ENCODE measurements at places on chromosomes 7 and 10.
A peak's percentile ranks its signal among the peaks of the same experiment; 100 is the strongest.

DNA sequence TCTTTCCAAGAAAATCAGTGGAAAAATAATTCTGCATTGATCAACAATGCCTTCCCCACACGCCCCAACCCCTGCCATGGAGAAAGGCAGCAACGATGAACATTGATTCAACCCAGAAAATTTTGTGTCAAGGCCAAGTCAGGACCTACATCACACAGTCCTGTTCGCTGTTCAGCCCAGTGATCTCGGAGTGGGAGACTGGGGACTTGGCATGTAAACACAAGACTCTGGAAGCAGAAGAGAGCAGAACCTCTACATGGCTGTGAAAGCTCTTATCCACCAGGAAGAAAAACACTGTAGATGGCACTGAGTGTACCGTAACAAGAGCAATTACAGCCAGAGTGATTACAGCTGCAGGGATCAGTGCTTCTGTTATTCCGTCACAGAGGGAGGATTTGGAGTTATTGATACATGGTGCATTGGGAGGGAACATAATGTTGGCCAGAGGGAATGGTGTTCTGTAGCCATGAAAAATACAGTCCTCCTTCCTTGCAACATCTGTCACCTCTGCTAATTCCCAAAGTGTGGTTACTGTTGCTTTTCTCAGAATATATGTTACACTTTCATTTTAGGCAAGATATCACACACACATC lies 136.6 kb downstream of the IQUB start:
- DNase-seq = no peak

DNA sequence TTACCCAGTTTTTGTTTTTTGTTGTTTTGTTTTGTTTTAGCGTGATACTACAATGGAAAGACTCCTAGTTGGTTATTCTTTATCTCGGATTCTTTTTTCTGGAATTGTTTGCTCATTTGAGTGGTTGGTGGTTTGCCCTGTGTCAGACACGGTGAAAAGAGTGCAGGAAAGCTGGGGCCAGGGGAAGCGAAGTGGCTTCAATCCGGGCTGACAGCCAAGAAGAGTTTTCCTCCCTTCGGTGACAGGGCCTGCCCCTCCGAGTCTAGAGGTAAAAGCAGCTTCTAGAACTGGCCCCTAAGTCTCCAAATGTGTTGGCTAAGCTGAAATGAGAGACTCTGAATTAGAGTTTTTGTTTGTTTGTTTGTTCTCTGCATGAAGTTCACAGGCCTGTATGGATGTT lies 5.7 kb upstream of the AP5Z1 start:
- DNase-seq = no peak

DNA sequence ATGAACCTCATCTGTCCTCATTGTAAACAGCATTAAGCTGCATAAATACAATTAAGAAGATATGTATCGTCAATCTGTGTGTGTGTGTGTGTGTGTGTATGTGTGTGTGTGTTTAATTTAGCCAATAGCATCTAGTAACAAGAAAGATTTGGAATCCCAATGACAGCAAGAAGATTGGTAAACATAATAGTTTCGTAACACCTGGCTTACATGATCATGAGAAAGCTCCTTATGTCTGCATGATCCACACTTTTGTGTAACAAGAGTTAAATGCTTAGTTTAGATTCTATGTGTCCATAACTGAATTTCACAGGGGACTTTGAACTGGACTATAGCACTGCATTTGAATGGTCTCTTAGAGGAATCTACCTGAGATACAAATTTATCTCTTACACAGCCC lies 191.0 kb upstream of the BET1 start:
- no peak for DNase-seq

DNA sequence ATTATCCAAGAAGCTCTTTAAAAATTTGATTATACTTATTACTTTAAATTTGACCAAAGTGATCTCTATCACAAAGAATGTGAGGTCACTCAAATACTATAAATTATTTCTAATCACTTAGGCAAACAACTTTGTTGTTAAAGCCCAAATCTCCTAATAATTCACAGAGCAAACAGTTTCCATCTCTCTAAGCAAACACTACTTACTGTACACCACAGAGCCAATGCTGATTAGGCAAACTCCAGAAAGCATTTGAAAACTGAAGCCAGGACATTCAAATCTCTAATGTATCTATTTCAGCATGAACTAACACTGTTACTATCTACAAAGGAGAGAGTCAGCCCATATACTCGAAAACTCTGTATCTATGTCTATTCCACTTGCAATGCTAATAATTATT lies 107.1 kb downstream of the RNF32 start:
- DNase-seq = no peak

DNA sequence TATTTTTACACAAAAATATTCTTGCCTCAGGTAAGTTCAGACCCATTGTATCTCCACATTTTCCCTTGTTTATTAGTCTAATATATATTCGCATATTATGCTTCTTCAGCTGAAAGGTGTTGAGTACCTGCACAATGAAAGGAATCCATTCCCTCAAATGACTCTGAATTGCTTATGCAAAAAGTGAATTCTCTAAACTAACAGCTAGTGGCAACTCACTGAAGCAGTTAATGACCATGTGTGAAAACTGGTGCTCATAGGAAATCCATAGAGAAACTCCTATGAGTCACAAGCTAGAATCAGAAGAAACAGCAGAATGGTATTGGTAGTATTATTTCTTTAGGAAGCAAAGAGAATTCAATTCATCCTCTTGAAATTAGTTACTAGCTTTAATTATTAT lies 33.5 kb upstream of the RNF148 start:
- no peak for DNase-seq

- DNase-seq = no peak
Measured at GRCh38 chr10:123249894-123250293, 95.7 kb downstream of the BUB3 start.

- DNase-seq = no peak
Measured at GRCh38 chr10:35409094-35409582, 72.8 kb downstream of the CCNY start.

DNA sequence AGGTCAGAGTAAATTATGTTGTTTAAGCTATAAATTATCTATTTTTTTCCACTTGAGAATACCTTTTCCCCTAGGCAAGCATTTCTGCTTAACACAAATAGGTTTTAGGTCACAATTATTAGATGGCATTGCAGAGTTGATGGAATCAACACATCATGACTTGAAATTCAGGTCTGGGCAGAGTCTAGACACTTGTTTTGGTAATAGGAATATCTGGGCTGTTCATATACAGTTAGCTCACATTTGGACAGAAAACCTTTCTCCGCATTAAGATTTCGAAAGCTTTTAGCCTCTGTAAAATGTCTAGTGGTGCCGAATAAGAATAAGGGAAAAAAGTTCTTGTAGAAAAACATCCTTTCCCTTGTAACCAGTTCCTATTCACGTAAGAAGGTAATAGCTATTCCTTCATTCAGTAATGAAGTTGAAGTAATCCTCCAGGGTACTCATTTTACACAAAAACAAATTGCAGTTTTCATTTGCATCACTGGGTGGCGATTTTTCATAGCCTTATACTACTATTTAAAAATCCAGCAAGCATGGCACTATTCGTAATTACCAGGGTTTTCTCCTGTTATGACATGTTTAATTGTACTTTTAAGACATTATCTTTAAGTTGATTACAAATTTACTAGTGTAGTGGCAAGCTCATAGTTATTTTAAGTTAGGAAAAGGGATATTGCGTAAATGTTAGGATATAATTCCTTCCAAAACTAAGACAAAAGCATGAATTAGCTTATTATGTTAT lies 37.0 kb downstream of the RPA3 start:
- DNase-seq = peak; percentile 81

- no peak for DNase-seq
Measured at GRCh38 chr7:7188091-7188490, 5.7 kb downstream of the C1GALT1 start.

GRCh38 chr7:26237035-26237807 lies 35.7 kb downstream of the CBX3 start:
- DNase-seq = no peak

- no peak for DNase-seq
Measured at GRCh38 chr10:112373912-112374338, at the start of gene ACSL5. TSS of gene ACSL5 (plus strand) at chr10:112374116. CDS start at chr10:112394947, 20,831 bp downstream.

DNA sequence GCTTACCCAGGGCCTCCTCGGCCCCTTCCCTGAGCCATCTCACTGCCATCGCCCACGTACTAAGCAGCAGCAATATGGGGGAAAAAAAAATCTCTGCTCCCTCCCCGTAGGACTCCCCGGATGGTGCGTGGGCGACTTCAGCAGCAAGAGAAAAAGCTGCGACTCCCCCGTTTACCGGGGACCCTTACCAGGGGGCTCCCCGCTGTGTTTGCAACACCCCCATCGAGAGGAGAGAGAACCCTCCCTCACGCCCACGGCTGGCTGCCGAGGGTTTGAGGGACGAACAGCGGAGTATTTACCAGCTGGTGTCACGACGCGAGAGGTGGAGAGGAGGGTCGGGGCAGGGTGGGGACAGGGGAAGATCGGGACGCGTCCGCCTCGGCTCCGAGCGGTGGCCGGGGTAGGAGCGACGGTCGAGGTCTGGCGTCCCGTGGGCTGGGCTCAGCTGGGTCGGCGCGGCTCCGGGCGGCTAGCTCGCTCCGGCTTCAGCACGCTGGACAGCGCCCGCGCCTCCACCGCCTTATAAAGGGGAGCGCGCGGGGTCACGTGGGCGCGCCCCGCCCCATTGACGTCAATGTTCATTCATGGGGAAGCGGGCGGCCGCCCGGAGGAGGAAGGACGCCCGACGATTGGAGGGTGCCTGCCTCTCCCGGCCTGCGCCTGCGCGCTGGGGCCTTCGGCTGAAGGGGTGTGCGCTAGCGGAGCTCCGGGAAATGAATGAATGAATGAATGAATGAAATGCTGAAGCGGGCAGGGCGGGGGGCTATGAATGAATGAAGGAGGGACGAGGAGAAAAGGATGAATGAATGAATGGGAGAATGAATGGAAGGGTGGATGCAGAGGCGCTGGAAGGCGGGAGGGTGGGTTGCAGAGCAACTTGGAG lies at the start of gene VGF:
Gene VGF, minus strand, starts transcription at position 495 of the 883 bp plus-strand sequence. CDS start 726 bp downstream, outside the sequence.
- peak; percentile 95 for DNase-seq

GRCh38 chr10:86334488-86335085 lies 32.0 kb downstream of the GRID1 start:
- no peak for DNase-seq

DNA sequence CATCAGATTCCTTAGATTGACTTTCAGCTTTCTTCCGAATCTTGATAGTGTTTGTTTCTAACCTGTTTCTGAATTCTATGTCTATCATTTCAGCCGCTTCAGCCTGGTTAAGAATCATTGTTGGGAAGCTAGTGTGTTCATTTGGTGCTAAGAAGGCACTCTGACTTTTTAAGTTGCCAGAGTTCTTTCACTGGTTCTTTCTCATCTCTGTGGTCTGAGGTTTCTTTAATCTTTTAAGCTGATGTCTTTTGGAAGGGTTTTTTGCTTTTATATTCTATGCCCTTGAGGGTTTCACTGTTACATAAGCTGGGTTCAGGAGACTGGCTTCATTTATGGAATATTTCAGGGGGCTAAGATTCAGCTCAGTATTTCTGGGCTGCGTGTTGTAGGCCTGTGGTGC lies 104.5 kb upstream of the PRSS58 start:
- DNase-seq = no peak

DNA sequence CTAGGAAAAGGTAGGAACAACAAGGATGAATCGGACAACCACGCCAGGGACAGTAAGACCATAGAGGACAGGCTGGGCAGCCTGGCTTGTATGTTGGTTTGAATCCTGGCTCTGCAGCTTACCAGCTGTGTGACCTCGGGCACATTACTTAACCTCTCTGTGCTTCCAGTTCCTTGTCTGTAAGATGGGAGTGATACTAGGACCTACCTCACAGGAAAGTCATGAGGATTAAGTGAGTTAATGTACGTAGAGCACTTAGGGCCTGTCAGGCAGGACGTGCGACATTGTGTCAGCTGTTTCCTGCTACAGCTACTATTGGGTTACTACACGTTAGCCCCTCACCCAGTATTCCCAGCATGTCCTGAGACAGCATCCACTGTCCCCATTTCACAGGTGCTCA lies 32.1 kb downstream of the PLAC9 start:
- DNase-seq = no peak

- DNase-seq = no peak
Measured at GRCh38 chr10:118151461-118151860, 104.7 kb upstream of the RAB11FIP2 start.

- no peak for DNase-seq
Measured at GRCh38 chr10:132648072-132648850, 110.7 kb downstream of the INPP5A start.

- DNase-seq = no peak
Measured at GRCh38 chr10:103442031-103442461, 10.1 kb downstream of the CALHM2 start.

DNA sequence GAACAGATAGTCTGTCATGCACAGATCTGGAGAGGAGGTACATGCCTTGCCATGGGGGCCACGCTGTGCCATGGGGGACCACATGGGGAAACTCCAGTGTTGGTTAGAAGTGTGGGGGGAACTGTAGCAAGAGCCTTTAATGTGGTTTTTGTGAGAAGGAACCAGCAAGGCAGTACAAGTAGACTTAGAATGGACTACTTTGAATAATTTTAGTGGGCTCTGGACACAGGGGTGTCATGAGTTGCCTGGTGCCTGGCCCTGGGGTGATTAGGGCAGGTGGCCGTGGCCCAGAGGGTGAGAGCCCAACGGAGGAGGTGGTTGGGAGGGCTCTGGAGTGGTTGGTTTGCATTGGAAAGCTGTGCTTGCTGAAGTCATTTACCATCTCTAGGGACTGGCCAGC lies 77.2 kb downstream of the CXCL12 start:
- DNase-seq = no peak

- DNase-seq = no peak
Measured at GRCh38 chr7:113370910-113371309, 252.6 kb upstream of the SMIM30 start.

DNA sequence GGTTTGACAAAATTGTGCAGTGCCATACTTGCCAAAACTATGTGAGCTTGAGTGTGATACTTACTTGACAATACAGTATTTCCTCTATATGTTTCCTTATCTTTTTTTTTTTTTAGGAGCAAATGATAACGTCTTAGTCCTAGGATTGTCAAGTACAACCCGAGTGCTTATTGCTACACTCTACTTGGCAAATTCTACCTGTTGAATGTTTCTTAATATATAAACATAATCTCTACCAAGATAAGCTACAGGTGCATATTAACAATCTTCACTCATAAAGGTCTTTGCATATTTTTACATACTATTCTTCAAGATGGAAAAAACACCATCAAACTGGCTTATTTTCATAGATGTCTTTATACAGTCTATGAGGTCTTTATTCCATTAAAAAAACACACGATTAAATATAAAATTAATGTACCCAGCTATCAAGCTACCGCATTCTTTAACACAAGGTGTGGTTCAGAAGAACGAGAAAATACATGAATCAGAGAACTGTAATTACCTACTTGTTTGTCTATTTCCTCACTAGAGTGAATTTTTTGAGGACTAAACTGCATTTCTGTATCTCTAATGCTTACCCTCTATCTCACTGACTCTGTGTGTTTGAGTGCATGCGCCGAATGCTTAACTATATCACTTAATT lies 76.1 kb upstream of the PDSS1 start:
- no peak for DNase-seq

Data from erythroblast (primary cell).